ENCODE measurements at places on chromosomes 4 and X.

- DNase-seq = no peak
These were observed 219.8 kb downstream of the ZNF674 start for GRCh38 chrX:46325312-46325877.

DNA sequence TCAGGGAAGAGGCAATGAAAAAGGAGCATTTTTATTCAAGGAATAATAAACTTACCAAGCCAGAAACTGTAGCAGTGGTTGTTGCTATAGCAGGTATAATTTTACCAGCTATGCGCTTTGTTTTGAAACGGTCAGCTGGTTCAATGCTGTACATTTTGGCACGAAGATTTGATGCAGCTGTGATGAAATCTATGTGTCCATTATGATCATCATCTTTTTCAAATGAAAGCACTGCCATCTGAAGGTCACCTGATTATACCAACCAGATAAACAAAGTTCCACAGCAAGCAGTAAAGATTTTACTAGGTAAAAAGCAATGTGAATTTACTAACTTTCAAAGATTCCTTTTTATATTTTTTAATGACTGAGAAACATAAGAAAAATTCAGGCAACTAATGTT, 66.4 kb downstream of the STAP1 start:
- no peak for DNase-seq

DNA sequence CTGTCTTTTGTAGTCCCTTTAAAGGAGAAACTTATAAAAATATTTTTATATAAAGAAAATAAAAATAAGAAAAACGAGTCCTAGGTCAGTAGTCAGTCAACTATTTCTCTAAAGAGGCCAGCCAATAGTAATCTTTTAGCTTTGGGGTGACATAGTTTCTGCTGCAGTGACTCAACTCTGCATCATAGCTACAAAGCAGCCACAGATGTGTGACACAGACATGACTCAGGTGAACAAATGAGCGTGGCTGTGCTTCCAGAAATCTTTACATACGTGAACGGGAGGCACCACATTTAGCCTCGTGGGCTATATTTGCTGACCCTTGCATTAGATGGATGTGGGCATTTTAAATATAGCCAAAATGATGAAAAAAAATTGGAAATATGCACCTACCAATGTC, 1862.5 kb upstream of the TENM3 start:
- no peak for DNase-seq

- no peak for DNase-seq
These were observed 151.1 kb upstream of the ADGRL3 start for GRCh38 chr4:61049018-61049417.

DNA sequence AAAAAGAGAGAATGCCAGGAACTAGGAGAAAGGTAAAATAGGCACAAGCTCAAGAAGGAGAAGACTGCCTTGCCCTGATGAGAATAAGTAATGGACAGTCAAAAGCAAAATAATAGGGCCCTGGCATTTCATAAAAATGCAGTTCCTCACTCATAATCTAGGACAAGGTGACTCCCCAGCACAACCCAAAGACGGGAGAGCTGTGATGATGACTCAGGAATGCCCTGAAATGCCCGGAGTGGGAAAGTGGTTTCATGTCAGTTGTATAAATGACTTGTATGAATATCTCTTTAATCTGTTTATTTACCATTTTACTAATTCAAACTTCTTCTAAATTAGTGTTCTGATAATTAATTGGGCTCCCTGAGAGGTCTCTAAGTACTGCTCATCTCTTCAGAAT, 28.8 kb upstream of the SETD7 start:
- no peak for DNase-seq

GRCh38 chr4:11487868-11488544, 59.3 kb upstream of the HS3ST1 start:
- no peak for DNase-seq

GRCh38 chrX:19225909-19226308, 103.6 kb upstream of the ADGRG2 start:
- peak; percentile 18 for DNase-seq

DNA sequence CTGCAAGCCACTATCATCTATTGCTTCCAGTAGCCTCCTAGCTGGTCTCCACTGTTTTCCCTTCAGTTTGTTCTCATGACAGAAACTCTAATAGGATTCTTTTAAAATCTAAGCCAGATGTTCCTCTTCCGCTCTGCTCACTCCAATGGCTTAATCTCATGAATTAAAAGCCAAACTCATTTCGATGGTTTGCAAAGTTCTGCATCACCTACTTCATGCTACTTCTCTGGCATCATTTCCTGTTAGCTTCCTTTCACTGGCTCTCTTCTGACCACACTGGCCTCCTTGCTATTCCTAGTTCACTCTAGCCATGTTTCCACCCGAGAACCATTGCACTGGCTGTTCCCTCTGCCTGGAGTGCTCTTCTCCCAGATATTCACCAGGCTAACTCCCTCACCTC, 102.0 kb upstream of the LSM6 start:
- no peak for DNase-seq

GRCh38 chr4:76758290-76758882, 139.6 kb downstream of the SOWAHB start:
- peak; percentile 16 for DNase-seq

GRCh38 chr4:176323511-176324160, 3.9 kb downstream of the SPCS3 start:
- DNase-seq = no peak

- DNase-seq = no peak
These were observed 1.1 kb downstream of the SOWAHB start for GRCh38 chr4:76896614-76897535.

DNA sequence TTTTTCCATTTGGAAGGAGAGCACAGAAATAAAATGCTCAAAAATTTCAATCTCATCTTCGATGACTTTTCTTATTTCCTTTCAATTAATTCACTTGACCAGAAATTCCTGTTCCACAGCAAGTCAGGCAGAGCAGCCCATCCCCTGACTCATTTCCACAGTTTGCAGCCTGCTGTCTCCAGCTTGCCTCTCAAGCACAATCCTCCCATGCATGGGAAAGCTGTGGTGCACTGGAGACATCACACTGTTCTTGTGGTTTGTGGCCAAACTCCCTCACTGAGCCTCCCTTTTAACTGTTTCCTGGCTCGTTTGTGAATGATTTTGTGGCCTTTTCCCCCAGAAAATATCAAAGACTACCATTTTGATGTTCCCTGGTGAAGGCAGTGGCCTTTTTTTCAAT, 114.0 kb upstream of the ENPEP start:
- DNase-seq = no peak

- DNase-seq = no peak
These were observed 22.7 kb downstream of the DYNLT3 start for GRCh38 chrX:37824491-37825214.

- peak; percentile 2 for DNase-seq
These were observed 41.4 kb upstream of the NDST4 start for GRCh38 chr4:115154826-115155225.
